ENCODE measurements at places on chromosomes 16 and 17.

- no peak for DNase-seq
Measured at GRCh38 chr17:72385475-72385874, 264.7 kb downstream of the SOX9 start.

GRCh38 chr16:12786081-12786480 lies 17.6 kb downstream of the CPPED1 start:
- DNase-seq = no peak

GRCh38 chr17:40260528-40260927 lies 27.2 kb upstream of the CDC6 start:
- DNase-seq = no peak

- DNase-seq = no peak
Measured at GRCh38 chr16:55169780-55170179, 154.2 kb upstream of the IRX6 start.

- DNase-seq = no peak
Measured at GRCh38 chr17:78534492-78535272, 42.5 kb downstream of the DNAH17 start.

DNA sequence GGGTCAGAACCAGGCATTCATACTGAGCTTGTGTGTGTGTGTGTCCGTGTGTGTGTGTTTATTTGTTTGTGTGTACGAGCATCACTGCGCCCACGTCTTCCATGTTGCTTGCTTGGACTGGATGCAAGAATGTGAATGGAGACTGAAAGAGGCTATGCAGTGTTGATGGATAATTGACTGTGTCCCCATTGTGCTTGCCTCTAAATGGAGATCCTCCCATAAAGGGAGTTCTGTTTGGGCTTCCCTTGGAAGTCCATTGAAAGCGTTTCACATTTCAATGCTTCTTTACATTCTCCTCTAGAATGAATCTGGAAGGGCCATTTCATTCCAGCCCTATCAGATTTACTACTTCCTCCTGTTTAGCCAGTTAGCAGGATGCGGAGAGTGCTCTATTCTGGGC lies 124.0 kb downstream of the GP2 start:
- no peak for DNase-seq

DNA sequence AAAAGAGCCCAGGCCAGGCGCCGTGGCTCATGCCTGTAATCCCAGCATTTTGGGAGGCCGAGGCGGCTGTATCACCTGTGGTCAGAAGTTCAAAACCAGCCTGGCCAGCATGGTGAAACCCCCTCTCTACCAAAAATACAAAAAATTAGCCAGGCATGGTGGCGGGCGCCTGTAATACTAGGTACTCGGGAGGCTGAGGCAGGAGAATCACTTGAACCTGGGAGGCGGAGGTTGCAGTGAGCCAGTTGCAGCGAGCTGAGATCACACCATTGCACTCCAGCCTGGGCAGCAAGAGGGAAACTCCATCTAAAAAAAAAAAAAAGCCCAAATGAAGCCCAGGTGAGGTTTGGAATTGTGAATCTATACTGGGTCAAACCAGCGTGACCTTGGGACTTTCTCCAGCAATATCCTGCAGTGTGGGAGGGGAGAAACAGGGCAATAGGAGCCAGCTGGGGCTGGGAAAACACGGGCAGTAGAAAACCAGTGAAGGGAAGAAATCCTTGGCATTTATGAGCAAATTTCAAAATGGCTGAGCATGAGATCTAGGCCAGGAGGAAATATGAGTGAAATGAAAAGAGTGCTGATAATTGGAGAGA lies 8.2 kb upstream of the DHX8 start:
- DNase-seq = no peak

DNA sequence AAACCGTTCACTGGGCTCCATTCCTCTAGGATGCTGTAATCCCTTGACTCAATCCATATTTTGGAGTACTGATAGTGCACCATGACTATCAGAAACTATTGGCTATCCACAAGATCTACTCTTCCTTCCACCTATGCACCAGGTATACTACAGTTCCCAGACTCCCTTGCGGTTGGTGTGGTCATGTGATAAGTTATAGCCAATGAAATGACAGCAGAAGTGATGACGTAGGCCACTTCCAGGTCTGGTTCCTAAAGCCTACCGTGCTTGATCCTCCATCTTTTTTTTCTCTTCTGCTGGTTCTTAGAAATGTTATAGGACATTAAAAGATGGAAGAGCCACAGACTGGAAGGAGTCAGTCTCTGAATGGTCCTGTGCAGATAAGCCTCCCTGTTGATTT lies 278.8 kb upstream of the C16orf82 start:
- no peak for DNase-seq

GRCh38 chr17:14747603-14747950 lies 446.7 kb downstream of the HS3ST3B1 start:
- DNase-seq = peak; percentile 80

GRCh38 chr16:86052115-86052670 lies 153.2 kb downstream of the IRF8 start:
- DNase-seq = no peak

DNA sequence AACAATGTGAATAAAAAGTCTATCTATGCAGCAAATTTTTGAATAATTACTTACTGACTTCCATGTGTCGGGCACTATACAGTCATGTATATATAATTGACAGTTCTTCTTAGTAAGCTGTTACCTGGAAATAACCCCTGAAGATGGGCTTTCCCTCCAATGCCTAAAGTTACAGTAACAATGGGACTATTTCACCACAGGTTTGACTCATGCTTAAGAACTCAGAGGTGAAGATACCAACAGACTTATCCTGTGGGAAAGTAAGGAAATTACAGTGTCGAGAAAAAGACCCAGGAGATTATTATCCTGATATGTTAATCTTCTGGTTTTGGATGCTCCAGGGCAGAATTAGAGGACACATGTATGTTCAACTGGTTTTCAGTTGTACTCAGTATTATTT lies 601.5 kb upstream of the SOX9 start:
- no peak for DNase-seq

DNA sequence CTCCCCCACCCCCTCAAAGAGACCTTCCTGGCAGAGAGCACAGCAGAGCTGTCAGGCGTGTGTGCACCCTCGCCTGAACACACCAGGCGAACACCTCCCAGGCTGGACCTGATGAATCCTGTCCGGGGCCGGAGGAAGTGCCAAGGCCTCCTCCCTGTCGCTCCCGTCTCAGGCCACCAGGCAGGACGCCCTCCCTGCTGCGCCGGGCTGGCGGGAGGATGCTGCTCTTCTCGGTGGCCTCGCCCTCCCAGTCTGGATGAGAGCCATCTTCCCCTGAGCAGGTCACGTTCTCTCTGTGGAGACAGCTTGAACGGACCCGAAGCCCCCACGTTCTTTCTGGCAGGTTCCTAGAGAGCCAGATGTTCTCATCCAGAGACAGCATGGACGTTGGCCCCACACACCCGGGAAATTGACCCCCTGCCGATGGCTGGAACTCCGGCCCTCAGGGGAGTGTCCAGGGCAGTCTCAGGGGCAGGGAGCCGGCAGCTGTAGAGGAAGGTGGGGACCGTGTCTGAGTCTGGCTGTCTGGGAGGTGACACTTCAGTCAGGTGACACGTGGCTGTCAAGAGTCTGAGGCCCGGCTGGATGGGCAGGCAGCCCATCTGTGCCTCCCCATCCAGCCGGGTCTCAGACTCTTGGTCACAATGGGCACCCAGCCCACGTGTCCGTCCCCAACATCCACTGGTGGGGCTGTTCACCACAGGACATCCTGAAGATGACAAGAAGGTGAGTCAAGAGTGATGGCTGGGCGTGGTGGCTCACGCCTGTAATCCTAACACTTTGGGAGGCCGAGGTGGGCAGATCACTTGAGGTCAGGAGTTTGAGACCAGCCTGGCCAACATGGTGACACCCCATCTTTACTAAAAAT lies 5.0 kb upstream of the TIMP2 start:
- DNase-seq = no peak

DNA sequence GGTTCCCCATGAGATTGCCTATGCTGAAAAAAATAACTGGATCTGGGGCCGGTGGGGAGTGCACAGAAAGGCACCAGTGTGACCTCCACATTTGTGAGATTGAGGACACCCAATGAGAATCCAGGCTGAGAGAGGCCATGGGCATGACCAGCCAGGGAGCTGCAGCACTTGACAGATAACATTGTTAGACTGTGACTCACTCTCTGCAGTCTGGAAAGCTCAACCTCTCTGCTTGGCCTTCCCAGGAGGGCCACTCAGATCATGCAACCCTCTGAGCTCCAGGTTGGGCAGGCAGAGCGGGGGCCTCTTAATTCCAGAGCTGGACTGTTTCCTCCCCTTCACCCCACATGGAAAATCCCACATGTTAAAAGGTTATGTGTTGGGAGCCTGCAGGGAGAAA lies 30.1 kb downstream of the FZD2 start:
- peak; percentile 94 for DNase-seq

DNA sequence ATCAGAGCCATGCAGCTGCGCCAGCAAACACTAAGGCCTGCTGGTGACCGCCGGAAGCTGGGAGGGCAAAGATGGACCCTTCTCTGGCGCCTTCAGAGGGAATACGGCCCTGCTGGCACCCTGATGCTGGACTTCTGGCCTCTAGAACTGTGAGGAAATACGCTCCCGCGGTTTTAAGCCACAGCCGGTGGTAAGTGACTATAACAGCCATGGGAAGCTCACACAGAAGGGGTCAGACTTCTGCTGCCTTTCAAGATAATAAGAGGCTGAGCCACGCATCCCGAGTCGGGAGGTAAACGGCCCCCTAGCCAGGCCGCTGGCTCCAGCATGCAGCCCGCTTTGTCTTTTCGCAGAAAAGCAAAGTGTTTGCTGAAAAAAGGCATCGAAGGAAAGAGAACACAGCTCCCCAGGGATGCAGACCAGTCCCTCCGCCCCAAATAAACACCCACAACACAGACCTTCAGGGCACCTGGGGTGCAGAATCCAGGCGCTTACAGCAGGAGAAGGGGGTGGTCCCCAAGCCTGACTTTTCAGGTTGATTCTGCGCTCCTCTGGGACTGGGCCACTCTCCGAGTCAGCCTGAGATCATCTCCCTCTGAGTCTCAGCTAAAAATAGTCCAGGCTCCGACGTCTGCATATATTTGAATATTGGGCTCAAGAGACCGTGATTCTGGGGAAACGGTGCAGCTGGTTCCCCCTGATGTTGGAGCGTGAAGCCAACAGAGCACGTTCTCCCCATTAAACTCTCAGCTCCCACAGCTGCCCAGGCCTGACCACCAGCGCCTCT lies 89.7 kb downstream of the MGAT5B start:
- DNase-seq = peak; percentile 9

DNA sequence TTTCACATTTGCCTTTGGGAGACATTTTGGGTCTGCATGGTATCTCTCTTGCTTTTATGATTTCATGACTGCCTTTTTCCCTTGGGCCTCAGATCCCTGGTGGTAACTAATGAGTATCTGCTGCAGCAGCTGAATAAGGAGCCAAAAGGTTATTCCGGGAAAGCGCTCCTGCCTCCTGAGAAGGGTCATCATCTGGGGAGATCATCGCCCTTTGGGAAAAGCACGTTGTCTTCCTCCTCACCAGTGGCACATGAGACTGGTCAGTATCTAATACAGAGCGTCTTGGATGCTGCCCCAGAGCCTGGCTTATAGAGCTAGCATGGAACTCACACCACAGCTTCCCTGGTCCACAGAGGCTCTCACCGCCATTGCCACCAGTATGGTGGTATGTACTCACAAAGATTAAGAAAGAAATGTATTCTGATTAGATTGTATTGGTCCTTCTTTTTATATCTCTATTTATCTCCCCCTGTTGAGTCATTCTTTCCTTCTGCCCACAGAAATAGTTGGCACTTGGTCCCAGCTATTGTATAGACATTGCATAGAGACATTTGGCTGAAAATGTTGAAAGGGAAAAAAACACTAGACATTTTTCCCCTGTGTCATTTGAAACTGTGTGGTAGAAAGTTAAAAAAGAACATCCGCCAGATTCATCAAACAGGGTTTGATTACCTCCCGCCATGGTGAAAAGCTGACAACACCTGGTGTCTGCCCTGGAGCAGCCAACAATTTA lies 8.4 kb downstream of the TPPP3 start:
- DNase-seq = no peak

- no peak for DNase-seq
Measured at GRCh38 chr16:57601801-57602478, 26.5 kb upstream of the ADGRG1 start.

- no peak for DNase-seq
Measured at GRCh38 chr16:87229230-87230188, 87.7 kb downstream of the C16orf95 start.

- DNase-seq = no peak
Measured at GRCh38 chr17:81438688-81439087, 43.4 kb downstream of the BAHCC1 start.

DNA sequence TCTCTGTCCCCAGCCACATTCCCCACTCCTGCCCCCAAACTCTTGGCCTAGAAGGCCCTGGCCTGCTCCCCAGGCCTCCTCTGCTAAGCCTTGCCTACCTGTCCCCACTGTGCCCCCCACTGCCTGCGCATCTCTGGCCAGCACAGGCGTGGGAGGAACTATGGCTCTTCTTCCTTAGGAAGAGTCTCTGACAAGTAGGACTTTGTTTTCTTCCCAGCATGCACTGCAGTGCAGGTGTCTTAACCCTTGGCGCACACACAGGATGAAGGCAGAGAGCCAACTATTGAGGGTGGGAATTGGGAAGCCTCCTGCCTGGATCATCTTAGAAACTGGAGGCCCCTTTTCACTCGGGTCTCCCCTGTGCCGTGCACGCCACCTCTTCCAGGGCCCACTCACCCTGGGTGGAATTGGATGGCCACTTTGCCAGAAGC lies 3.6 kb downstream of the AMDHD2 start:
- DNase-seq = no peak

- DNase-seq = no peak
Measured at GRCh38 chr16:88640498-88641247, 2.3 kb downstream of the IL17C start.

DNA sequence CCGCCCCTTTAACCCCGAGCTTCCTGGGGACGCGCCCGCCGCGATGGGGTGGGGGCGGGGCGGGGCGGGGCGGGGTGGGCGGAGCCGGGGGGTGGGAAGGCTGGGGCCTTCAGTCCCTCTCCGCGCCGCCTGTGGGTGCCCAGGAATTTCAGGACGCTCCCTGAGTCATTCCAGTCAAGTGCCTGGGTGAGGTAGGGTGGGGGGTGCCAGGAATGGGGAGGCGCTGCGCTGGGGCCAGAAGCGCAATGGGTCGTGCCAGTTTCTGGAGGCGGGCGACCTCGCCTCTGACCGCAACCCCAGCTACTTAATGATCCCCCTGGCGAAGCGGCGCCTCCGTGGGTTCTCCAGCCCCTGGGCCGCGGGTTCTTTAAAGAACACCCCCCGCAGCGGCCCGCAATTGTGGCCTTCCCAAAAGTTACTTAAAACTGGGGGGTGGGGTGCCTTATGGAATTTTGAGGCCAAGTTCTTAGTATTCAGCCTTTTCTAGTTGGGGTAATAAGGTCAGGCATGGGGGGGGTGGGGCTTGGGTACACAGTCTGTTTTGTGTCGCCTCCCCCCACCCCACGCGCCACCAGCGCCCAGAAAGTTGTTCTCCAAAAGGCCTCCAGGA lies 826 bp upstream of the GSE1 start:
- peak; percentile 97 for DNase-seq

DNA sequence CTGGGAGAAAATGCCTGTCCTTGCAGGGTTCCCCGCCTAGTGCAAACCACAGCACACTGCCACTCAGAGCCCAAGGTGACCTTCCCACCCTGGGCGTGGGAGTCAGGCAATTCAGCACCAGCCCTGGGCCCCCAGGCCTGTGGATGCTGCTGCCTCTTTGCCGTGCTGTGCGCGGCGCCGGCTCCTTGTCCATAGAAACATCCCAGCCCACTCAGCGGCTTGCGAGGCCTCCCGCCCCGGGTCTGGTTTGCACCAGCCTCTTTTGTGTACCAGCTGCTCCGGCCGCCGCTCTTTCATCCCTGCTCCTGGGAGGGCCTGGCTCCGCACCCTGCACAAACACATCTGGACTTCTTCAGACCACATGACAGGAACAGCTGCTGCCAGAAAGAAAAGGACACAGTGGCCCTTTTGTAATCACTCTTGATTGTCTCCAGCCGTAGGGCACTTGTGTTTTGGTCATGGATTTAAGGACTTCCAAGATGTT lies 75.4 kb upstream of the SDK2 start:
- no peak for DNase-seq

GRCh38 chr17:3127451-3127850 lies at the start of gene OR1G1:
TSS of gene OR1G1 (minus strand) at chr17:3127551. CDS start at chr17:3127551, 0 bp downstream.
- DNase-seq = no peak

Data from AG10803 (cell line).